ENCODE measurements at places on chromosomes 4 and X.

- no peak overlapping the region for H3K4me3 ChIP-seq
- H3K27me3 ChIP-seq, result peaks cover 7% of the 10 kb centered on the region
- no peaks in the 10 kb centered on the region for H3K4me1 ChIP-seq
Observed at GRCh38 chrX:17564689-17565409, 172.4 kb upstream of the SCML1 start.

DNA sequence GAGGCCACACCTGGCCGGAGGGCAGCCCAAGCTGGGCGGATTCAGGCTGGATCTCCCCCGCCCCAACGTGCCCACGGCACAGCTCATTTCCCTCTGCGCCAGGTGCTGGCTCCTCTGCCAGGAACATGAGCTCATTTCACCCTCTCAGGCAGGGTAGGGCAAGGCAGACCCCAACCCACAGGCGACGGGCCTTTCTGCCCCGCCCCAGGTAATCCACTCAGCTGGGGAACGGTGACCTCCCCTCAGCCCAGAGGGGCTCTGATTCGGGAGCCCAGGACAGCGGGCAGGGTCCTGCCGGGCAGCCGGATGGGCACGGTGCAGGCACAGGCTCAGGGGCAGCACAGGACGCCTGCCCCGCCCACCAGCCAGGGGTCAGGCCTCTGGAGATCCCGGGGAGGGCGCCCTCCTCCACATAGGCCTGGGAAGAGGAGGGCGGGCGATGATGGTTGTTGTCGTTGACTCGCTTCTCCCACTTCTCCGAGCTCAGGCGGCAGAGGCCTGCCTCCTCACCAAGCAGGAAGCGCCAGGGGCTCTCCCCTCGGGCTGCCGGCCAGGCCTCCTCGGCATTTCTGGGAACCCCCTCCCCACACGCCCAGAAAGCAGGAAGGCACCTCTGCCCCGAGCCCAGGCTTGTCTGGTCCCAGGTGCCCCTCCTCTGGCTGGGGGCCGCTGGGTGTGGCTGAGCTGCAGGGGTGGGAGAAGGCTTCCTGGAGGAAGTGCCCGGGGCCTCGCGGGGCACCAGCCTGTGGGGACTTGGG lies 31.1 kb downstream of the TACC3 start:
- H3K4me1 ChIP-seq, result peaks cover 4% of the 10 kb centered on the region
- no peak overlapping the region for H3K4me3 ChIP-seq
- H3K27ac ChIP-seq, result no peak overlapping the region
- DNase-seq, result peak; percentile 64
- H3K36me3 ChIP-seq, result no peaks in the 10 kb centered on the region

DNA sequence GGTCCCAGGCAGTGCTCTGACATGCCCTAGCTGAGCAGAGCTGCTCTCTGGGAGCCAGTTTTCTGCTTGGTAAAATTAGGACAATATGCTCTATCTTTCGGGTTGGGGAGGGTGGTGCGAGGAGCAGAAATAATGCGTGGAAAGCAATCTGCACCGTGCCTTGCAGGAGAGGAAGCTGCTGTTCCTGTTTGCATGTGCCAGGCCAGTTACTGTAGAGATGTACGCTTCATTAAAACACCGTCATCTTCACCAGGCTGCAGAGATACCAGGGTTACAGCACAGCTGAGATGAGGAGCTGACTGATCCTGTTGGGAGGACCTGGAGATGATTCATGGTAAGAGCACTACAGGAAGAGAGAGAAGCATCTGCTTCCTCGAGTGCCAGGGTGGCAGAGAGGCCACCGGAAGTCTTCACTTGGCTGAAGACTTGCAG lies 29.5 kb upstream of the IRF2 start:
- no peak for DNase-seq
- no peaks in the 10 kb centered on the region for H3K4me1 ChIP-seq
- no peaks in the 10 kb centered on the region for H3K27me3 ChIP-seq
- H3K27ac ChIP-seq, result no peak overlapping the region
- no peaks in the 10 kb centered on the region for H3K36me3 ChIP-seq
- H3K4me3 ChIP-seq, result no peak overlapping the region

- H3K36me3 ChIP-seq, result peaks cover 20% of the 10 kb centered on the region
- no peaks in the 10 kb centered on the region for H3K27me3 ChIP-seq
- H3K4me3 ChIP-seq, result peak overlapping the region; percentile 87
- H3K4me1 ChIP-seq, result no peaks in the 10 kb centered on the region
Observed at GRCh38 chrX:11759172-11759460, 1.1 kb downstream of the MSL3 start.

DNA sequence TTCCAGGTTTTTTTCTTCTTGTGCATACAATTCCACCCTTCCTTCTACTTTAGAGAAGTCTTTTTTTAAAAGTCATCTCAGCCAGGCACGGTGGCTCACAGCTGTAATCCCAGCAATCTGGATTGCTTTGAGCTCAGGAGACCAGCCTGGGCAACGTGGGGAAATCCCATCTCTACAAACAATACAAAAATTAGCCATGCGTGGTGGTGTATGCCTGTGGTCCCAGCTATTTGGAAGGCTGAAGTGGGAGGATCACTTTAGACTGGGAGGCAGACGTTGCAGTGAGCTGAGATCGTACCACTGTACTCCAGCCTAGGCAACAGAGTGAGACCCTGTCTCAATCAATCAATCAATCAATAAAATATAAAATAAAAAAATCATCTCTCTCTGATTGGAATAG lies 14.8 kb downstream of the ELOVL6 start:
- H3K27ac ChIP-seq, result no peak overlapping the region
- H3K36me3 ChIP-seq, result no peaks in the 10 kb centered on the region
- no peaks in the 10 kb centered on the region for H3K27me3 ChIP-seq
- peak; percentile 37 for DNase-seq

Measured in kidney (tissue), 22 donors.